Dermis microvascular lymphatic vessel endothelial cell (primary cell): ENCODE measurements at places on chromosomes 1 and 21.

- peak; percentile 29 for DNase-seq
These were observed 40.0 kb upstream of the MAGOH start for GRCh38 chr1:53278298-53278725.

DNA sequence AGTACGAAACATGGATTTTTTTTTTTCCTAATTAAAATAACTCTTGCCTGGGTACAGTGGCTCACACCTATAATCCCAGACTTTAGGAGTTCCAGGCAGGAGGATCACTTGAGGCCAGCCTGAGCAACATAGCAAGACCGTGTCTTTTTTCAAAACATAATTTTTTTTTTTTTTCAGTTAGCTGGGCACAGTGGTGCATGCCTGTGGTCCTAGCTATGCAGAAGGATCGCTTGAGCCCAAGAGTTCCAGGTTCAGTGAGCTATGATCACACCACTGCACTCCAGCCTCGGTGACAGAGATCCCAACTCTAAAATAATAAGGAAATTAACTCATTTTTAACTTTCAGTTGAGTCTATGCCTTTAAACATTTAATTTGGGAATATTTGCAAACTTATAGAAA is 170.1 kb downstream of the NEK7 start:
- no peak for DNase-seq

GRCh38 chr1:218361298-218362065 is 16.3 kb downstream of the TGFB2 start:
- DNase-seq = peak; percentile 80

DNA sequence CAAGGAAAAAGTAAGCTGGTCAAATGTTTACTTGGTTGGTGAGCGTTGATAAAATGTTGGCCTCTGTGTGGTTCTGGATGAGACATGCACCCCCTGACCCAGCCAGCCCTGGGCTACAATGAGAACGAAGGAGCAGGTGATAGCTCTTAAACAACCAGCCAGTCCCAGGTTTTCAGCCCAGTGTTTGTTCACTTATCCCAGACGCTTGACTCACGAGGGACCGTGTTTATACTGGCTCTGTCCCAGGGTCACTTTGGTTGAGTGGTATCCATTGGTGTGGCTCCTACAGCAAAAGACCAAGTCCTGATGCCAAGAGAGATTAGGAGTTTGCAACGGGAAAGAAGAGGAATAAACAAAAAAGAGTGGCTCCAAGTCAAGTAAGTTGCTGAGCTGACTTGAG is 86.9 kb downstream of the KCNJ15 start:
- no peak for DNase-seq

DNA sequence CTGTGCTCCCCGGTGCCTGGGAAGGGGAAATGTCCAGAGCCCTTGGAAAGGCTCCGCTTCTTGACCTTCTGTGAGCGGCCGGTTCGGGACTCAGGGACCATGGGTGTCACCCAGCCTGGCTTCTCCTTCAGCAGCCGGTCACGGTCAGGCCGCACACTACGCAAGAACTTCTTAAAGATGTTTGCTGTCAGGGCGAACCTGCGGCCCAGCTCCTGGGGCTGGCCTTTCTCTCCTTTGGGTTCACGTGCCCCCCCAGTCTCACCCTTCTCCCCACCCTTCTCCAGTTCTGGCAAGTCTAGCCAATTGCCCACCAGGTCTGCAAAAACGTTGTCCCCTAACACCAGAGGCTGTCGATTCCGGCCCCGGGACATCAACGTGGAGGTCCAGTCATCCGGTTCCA is 12.1 kb downstream of the INKA2 start:
- no peak for DNase-seq

GRCh38 chr1:111648806-111649205 is 29.2 kb downstream of the RAP1A start:
- no peak for DNase-seq

DNA sequence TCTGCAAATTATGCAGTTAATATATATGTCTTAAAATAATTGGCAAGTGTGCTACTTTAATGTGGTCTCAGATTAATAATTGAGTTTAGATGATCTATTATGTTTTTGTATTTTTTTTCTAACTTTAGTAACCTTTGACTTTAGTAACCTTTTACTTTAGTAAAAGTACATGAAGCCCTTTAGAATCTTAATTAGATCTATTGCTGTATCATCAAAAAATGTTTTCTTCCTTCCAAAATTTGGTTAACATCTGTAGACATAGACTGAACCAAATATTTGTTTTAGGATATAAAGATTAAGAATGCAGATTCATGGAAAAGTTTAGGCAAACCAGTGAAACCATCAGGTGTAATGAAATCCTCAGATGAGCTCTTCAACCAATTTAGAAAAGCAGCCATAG is 25.7 kb upstream of the EPHX4 start:
- DNase-seq = no peak

DNA sequence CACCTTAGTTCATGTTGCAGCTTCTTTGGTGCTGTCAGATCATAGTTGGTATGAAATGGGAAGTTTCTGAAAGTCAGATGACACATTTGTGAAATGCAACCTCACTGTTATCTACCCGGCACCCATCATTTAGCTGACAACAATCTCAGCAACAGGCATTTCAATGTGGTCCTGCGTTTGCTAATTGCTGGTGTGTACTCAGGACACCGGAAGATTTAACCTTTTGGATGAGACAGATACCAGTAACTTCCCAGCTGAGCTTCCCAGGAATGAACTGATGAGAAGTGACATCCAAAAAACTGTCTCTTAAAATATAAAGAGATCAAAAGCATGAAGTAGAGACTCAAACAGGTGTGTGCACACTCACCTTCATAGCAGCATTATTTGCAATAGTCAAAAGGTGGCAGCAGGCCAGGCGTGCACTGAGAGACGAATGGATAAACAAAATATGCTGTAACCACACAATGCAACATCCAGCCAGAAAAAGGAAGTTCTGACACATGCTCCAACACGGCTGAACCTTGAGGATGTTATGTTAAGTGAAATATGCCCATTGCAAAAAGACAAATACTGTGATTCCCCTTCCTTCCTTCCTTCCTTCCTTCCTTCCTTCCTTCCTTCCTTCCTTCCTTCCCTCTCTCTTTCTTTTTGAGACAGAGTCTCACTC is 7.9 kb upstream of the CLDN14 start:
- peak; percentile 84 for DNase-seq

- no peak for DNase-seq
These were observed 18.4 kb upstream of the PLEKHG5 start for GRCh38 chr1:6509919-6510291.

GRCh38 chr1:45574105-45574626 is 9.7 kb upstream of the NASP start:
- no peak for DNase-seq

DNA sequence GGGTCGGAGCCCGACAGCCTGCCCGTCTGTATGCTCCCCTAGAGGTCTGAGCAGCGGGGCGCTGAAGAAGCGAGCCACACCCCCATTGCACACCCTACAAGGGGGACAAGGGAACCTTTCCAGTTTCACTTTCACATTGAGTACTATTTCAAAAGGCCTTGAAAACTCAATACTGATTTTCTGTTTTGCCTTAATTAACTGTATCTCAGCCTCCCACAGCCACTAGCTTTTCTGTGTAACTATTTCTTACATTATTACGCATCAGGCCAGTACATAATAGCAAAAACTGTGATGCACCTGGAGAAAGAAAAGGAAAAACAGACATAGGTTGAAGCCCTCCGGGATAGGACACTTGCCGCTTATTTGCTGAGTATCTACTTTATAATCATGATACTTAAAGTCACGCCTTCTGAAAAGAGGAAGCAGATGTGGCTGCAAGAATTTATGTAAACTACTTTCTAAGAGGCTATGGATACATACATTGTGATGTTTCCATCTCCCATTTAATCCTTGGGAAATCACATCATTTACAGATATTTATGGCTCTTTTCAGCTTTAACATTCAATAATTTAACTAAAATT is 1719.5 kb downstream of the MRPL39 start:
- DNase-seq = no peak

DNA sequence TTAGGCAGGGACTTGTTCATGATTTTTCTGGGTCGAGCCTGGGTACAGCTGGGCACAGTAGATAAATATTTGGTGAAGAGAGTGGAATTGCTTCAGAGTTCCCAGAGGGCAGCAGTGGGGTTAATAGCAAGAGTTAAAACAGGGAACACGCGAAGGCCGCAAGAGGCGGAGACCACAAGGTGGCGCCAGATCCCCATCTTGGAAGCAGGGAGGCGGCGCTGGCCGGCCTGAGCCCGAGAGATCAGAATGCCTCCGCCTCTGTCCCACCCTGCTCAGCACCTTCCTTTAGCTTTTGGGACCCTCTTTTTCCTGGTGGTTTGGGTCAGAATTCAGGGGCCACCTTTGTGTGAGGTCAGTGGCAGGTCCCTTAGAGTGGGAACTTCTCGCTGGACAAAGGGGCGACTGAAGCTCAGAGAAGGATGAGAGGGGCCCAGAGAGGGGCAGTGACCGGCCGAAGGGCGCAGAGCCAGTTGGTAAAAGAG is 6.5 kb upstream of the PADI2 start:
- peak; percentile 51 for DNase-seq

- DNase-seq = no peak
These were observed 77.9 kb upstream of the LPGAT1 start for GRCh38 chr1:211908453-211908852.

DNA sequence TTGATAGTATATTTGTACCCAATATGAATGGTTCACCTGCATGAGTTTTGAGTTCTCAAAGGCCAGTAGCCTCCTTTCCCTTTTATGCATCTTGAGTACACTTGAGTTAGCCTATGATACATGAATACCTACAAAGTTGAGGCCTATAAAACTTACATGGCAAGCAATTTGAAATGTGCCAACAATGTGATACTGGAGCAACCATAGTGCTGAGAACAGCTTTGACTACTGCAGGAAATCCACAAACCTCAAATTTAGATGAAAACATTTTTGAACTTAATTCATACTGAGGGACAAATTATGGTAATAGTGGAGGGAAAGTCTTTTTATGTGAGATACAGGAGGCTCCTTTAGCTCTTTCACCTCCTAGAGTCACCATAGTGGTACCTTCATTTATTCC is 37.4 kb downstream of the LEPR start:
- no peak for DNase-seq

GRCh38 chr1:63918418-63918945 is 144.7 kb downstream of the ROR1 start:
- no peak for DNase-seq

GRCh38 chr1:184074383-184074782 is 22.9 kb downstream of the TSEN15 start:
- DNase-seq = no peak

GRCh38 chr21:44496564-44497550 is 41.5 kb downstream of the LRRC3 start:
- DNase-seq = no peak

DNA sequence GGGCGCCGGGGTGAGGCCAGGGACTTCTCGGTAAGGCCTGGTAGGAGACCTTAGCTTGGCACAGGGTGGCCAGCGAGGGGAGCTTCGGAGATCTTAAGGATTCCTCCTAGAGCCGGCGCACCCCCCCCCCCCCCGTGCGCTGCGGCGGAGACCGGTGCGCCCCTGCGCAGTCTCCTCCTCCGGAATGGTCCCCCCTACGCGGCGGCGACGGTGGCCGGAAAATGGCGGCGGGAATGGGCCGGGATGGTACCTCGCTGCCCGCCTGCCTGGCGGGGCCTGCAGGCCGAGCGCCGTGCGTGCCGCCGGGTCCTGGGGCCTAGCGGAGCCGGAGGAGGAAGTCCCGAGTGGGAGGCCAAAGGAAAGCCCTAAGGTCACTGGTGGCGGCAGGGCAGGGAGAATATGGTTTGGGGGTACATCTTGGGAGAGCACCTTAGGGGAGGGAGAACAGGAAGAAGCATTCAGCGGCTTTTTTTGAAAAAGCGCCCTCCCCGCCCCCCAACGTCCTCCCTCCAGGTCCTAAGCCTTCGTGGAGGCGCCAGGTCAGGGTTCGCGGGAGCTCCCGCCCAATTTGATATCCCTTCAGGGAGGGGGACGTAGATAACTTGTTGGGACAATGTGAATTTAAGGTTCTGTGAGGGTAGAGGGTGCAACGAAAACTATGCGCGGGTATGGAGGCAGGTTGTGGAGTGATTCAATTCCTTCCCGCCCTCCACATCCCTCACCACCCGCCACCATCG is 429 bp downstream of the SRRM1 start:
- DNase-seq = peak; percentile 9

- no peak for DNase-seq
These were observed 62.7 kb downstream of the ADSS2 start for GRCh38 chr1:244388961-244389360.

- DNase-seq = no peak
These were observed 92.4 kb upstream of the AKT3 start for GRCh38 chr1:243942196-243943150.

- peak; percentile 64 for DNase-seq
These were observed 18.5 kb downstream of the PLA2G2D start for GRCh38 chr1:20100632-20101355.

DNA sequence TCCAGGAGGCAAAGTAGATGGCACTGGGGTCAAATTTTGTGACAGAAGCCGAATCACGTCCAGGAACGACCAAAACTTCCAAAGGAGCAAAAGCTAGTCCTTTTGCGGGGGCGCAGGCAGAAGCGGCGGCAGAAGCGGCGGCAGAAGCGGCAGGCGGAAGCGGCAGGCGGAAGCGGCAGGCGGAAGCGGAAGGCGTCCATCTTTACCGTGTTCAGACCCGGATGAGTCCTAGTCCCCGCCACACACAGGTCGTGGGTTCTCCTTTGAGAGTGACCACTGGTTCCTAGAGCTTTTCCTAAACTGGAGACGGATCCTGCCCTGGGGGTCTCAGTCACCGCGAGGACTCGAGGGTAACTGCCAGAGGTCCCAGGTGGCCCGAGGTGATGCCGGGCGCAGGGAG is 53.6 kb downstream of the POFUT2 start:
- no peak for DNase-seq

- no peak for DNase-seq
These were observed 228.5 kb downstream of the KCNH1 start for GRCh38 chr1:210905365-210905904.

- no peak for DNase-seq
These were observed 125.9 kb downstream of the PRDM16 start for GRCh38 chr1:3194760-3195479.

DNA sequence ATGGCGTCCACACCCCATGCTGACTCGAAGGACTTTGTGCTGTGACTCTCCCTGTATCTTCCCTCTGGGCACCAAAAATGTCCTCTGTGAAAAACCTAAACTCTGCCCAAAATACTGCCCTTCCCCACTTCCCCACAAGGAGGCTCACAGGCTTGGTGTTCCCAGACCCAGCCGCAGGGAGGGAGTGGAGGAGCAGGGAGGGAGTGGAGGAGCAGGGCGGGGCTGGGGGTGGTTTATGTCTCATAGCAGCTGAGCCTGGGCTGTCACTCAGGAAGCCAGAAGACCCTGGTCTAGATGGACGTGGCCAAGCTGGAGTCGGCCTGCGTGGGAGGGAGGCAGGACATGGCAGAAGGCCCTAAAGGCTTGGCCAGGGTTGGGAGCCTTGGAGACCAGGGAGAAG is 461.7 kb downstream of the PTPRU start:
- DNase-seq = no peak
